ENCODE measurements at places on chromosomes 16 and 17.

DNA sequence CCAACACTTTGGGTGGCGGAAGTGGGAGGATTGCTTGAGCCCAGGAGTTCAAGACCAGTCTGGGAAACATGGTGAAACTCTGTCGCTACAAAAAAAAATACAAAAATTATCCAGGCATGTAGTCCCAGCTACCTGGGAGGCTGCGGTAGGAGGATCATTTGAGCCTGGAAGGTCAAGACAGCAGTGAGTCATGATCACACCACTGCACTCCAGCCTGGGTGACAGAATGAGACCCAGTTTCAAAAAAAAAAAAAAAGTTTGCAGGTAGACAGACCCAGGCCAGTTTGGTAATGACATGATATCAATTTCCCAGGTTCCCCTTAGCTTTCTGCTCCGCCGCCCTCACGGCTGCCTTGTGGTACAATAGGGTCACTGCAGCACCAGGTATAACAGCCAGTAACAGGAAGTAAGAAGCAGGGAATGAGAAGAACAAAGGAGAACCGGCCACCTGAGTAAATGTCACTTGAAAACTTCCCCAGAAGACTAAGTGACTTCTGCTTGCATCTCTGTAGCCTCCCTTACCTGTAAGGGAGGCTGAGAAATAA is 201.2 kb upstream of the HSBP1 start:
- no peak for DNase-seq

GRCh38 chr16:50685462-50686063 is 4.5 kb upstream of the SNX20 start:
- DNase-seq, result no peak

DNA sequence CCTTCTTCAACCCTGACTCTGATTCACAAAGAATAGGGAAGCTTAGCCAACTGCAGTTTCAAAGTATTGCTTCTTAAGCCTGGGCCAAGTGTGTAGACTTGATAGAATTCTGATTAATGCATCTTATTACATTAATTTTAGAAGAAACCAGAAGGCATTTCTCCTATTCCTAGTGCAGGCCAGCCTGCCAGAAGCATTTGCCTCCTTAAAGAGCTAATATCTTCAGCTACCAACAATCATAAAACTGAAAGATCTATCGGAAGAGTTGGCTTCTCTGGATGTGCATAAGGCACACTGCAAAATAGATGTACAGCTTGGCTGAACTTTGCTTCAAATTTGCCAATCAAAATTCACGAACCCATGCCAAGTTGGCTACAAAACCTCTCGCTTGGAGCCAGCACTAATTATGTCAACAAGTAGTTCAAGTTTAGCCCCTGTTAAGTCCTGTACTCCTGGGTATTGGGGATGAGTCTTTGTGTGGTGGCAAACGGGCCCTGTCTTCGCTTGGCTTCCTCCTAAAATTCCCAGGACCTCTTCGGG is 717.8 kb downstream of the WWOX start:
- DNase-seq, result no peak

- no peak for DNase-seq
Measured at GRCh38 chr16:25066426-25066746, 45.2 kb upstream of the LCMT1 start.

GRCh38 chr17:72989074-72989610 is 103.3 kb downstream of the SLC39A11 start:
- peak; percentile 59 for DNase-seq

GRCh38 chr16:57690782-57691471 is 3.7 kb upstream of the DRC7 start:
- DNase-seq, result no peak

DNA sequence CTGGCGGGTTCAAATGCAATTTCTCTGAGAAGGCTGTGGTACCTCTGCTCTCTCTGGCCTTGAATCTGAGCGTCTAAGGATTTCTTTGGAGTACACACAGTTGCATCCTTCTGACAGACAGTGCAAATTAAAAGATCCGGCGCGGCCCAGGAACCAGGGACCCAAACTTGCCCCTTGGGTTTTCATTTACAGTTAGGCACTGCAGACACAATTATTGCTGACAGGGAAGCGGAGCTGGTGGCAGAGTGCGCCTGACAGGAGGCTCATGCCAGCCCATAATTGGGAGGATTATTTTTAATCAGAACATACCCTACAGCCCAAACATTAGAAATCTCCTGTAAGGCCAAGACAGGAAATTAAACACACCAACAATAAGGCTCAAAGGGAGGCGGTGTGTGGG is 1023.4 kb upstream of the RBFOX1 start:
- DNase-seq, result no peak

All from fibroblast of villous mesenchyme (primary cell).